Iris pigment epithelial cell (primary cell): ENCODE measurements at places on chromosomes 11 and 22.

GRCh38 chr11:56331861-56332491, 13.9 kb upstream of the OR8K1 start:
- DNase-seq, result no peak

GRCh38 chr22:35742342-35743100, 24.8 kb downstream of the APOL5 start:
- peak; percentile 81 for DNase-seq

- DNase-seq, result no peak
Observed at GRCh38 chr11:75271730-75272129, 31.2 kb downstream of the TPBGL start.

DNA sequence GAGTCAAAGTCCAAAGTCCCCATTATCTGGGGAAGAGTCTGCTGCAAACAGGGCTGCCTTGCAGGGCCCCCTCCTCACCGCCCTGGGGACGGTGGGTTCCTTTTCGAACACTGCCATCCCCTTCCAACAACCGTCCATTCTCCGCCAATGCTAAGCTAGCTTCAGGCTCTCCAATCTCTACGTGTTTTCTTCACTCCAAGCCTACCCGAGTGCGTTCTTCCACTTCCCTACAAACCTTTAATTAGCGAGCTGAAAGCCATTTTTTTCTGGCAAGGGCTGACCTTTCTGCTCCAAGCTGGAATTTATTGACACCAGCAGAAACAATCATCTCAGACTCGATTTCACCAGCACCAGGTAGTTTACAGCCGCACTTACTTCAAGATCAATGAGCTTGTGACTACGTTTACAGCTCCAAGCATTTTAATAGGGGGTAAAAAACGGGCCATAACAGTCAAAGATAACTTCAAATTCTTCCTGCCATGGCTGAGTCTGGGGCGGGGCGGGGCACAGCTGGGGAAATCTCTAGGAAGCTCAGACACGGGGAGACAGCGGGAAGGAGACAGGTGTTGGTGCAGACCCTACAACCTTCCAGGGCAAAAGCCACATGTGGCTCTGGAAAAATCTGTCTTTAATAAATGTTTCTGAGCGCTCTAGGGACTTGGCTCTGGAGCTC, 82.2 kb downstream of the PHF21B start:
- no peak for DNase-seq

DNA sequence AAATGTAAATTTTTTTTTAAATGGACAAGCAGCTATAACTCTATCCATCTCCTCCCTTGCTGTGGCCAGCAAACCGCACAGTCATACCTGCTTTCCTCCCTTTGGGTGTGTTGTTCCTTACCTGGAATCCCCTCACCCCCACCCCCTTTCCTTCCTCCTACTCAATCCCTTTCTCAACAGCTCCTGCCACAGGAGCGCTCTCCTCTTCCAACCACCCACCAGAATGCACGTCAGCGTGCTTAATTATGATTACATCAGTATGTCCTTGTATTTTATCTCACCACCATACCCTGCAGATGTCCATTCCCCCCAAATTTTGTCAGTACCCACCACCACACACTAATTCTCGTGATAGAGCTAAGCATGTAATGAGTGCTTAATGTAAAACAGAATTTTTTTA, 60.9 kb upstream of the LMO2 start:
- DNase-seq, result no peak

DNA sequence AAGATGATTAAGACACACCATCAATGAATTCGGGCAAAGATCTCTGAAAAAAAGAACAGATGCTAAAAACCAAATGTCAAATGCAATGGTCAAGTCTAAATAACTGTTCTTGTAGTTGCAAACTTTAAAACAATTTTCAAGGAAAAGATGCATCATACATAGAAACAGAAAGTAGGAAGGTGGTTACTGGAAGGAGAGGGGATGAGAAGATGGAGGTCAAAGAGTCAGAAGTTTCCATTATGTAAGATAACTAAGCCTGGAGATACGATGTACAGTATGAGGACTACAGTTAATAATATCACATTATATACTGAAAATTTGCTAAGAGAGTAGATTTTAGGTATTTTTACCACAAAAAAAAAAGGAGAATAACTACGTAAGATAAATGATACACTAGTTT, 27.1 kb downstream of the CWF19L2 start:
- DNase-seq, result no peak

DNA sequence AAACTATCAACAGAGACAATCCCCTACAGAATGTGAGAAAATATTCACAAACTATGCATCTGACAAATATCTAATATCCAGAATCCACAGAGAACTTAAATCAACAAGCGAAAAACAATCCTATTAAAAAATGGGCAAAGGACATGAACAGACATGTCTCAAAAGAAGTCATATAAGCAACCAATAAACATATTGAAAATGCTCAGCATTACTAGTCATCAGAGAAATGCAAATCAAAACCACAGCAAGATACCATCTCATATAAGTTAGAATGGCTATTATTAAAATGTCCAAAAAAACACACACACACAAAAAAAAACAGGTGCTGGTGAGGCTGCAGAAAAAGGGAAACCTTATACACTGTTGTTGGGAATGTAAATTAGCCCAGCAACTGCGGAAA, 8.3 kb upstream of the OR52E8 start:
- DNase-seq, result no peak

- no peak for DNase-seq
Observed at GRCh38 chr11:47409440-47410369, 1.3 kb downstream of the SLC39A13 start.

GRCh38 chr22:27327981-27328721, 473.4 kb downstream of the MN1 start:
- DNase-seq, result no peak

DNA sequence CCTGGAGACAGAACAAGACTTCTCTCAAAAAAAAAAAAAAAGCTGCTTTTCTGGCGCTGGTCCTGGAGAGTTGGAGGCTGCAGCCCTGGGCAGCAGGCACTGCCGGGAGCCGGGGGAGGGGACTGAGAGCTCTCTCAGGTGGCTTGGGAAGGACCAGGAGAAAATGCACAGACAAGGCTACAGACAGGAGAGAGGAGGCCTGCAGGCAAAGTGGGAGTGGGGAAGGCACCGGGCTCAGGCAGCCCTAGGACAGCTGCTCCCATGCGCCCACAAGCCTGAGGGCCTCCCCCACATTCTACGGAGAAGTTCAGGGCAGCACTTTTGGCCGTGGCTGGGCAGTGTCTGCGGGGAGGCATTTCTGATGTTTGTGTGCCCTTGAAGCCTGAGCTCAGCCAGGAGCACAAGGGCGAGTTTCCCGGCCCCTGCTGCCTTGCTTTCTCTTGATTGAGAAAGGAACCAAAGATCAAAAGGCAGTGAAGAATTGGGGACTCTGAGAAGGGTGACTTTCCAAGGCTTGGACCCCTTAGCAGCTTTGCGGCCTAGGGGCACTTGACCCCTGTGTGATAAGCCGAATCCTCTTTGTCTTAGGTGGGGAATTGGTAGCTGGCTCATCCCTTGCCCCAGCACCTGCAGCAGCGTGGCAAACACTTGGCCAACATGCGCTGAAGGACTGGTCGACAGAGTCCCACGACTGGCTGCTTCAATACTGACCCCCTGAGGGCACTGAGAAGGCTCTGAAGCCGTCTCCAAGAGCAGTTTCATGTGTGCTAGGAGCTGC, 35.3 kb downstream of the PPM1F start:
- no peak for DNase-seq

- no peak for DNase-seq
Observed at GRCh38 chr11:63914896-63915691, 1.9 kb downstream of the RCOR2 start.

GRCh38 chr22:23215294-23216241, 35.3 kb downstream of the BCR start:
- peak; percentile 57 for DNase-seq

GRCh38 chr11:30474151-30474954, 111.8 kb downstream of the MPPED2 start:
- DNase-seq, result no peak

GRCh38 chr11:20157728-20158127, 2.5 kb downstream of the DBX1 start:
- no peak for DNase-seq
